Chondrocyte (in vitro differentiated cells): ENCODE measurements at places on chromosomes 4 and X. TPM values are rescaled to one million over a fixed set of nuclear protein-coding genes. Genes with fewer than 3 reads are reported as not detected.

DNA sequence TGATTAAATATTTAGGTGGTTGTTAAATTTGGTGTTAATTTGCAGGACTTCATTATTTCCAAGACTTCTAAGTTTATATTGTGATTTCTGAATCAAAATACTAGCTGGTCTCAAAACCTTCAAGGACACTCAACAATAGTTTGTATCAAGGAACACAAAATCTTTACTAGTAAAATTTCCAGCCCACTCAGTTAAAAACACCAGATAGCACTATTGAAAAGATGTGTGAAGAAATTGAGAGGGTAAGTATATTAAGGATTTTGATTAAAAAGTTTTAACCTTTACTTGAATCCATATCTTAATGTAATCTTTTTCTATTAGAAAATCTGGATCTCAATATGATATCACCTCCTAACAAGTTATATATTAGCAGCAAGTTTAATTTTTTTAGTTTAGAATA, 89.3 kb upstream of the UGT8 start:
- DNase-seq, result no peak

DNA sequence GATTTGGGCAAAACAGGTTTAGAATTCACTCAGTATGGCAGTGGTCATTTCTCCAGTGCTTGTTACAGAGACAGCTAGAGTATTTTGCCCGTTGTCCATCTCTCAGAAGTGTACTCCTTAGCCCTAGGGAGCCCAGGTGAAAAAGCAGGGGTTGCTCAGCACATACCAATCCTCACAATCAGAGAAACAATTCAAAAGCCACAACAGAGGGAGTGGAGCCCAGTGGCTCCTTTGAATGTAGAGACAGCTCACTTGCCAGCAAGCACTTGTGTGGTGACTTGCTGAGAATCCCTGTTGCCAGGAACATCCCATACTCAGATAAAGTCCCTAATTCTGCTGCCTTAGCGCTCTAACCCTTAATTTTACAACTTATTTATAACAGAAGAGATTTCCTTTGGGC, 1488.3 kb downstream of the RPA4 start:
- no peak for DNase-seq

- DNase-seq, result no peak
Measured at GRCh38 chr4:118758293-118758692, 73.1 kb downstream of the METTL14 start.

The TEC gene
- 0.12 to 0.35 TPM (median 0.26 TPM) in 3 replicates for total RNA-seq

DNA sequence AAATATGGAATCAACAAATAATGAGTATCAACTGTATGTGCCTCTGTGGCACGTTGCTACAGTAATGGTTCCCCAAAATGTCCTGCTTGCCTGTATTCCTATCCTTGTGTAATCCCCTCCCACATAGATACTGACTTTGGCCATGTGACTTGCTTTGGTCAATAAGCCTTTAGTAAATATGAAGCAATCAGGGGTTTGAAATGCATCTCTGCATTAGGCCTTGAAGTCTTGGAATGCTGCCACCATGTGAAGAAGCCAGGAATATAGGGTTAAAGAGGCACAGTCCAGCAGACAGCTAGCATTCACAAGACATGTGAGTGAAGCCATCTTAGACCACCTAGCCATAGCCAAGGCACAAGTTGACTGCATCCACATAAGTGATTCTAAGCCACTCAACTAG, 190.9 kb downstream of the GABRB1 start:
- DNase-seq, result no peak

The ENOX2 gene
- total RNA-seq, result 13.1 to 14.5 TPM (median 13.7 TPM) in 3 replicates

DNA sequence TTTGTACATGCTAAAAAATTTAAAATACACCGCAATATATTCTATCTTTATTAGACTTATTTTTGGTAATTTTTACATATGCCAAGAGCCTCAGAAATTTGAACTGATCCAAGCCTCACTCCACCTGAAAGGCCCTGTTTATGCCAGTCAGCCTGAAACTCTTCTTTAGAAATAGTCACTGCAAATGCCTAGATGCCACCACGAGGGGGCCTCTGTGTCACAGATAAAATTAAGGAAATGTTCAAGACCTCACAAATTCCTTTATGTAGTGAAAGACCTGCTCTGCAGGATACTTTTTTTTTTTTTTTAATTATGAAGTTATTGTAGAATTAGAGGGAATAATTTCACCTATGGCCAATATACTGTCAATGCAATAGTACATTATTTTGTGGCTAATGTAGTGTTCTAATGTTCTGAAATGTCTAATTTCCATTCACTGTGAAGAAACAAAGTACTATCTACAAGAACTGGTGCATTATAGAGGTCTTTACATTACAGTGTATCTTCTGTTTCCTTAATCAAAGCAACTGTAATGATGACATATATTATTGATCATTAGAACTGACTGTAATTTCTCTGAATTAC, 69.8 kb downstream of the DTHD1 start:
- DNase-seq, result no peak

- no peak for DNase-seq
Measured at GRCh38 chr4:19675172-19675811, 576.4 kb upstream of the SLIT2 start.

- DNase-seq, result no peak
Measured at GRCh38 chr4:129335818-129336217, 239.9 kb downstream of the C4orf33 start.

DNA sequence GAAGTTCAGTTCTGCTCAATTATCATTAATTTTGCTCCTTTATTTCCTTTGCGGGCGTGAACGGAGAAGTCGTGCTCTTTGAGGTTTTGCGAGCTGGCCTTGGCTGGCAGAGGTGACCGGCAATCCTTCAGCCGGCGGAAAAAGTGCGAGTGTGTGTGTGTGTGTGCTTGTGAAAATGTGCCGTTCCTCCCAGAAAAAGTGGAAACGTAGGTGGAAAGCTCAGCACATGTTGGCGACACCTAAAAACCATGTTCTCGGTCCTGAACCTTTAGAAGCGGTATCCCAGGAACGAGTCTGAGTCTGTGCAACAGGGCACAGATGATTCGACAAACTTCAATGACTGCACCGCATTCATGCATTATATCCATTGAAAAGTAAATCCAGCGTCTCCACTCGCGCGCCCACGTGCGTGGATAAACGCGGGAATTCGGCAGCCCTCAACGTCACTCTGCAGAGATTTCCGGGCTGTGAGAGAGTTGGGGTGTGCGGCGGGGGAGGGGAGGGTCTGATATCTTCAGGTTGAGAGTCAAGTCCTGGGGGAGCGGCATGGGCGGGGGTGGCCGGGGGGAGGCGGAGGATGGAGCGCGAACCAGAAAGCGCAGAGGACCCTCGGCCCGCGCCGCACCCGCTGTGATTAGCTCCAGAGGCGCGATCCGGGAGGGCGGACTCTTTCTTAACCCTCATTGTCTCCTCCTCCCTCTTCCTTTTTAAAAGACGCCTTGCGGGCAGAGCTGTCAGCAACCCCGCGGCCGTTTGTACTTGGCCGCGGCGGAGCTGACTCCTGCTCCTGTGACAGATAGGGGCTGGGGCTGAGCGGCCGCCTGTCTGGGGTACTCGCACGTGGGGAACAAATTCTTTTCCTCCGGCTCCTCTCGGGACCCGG, at the start of gene SHISA3:
TSS of gene SHISA3 (plus strand) at position 737 of the 883 bp plus-strand sequence. CDS start 569 bp downstream, outside the sequence.
- no peak for DNase-seq

DNA sequence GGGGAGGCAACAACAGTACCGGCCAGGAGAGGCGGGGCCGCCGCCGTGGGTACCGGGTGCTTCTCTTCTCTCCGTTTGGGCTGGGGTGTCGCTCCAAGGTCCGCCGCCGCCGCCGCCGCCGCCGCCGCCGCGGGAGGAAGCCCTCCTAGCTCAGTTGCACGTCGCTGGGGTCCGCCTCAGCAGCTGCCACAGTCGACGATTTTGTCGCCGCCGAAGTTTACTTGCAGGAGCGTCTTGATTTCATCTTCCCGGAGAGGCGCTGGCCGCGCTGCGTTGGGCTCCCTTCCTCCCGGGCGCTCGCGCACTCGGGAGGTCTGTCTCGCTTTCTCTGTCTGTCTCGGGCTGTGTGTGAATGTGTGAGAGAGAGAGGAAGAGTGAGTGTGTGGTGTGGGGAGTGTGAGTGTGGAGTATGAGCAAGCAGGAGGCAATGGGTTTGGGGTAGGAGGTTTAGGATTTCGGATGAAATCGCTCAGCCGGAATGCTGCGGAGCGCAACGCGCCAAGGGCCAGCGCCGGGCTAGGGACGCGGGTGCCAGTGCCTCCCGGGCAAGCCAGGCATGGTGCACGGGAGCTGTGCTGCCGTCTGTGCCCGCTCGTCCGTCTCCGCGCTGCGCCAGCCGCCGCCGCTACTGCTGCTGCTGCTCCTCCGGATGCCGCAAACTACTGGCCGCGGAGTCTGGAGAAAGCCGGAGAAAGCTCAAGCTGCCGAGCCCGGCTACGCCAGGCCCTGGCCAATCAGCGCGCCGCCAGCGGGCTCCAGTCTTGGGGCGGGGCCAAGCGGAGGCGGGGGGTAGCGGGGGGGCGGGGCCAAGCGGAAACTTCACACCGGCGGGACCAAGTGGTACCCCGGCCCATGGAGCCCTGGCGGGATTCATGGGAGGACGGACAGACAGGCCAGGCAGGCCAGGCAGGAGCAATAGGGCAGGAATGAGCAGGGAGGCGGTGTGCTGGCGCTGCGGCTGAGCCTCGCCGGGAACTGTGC, at the start of gene PCDH19:
TSS of gene PCDH19 (minus strand) at position 664 of the 981 bp plus-strand sequence. CDS start 1,676 bp downstream, outside the sequence.
- DNase-seq, result peak; percentile 95

The PGM2 gene
- total RNA-seq, result 26.1 to 28.9 TPM (median 26.4 TPM) in 3 replicates

DNA sequence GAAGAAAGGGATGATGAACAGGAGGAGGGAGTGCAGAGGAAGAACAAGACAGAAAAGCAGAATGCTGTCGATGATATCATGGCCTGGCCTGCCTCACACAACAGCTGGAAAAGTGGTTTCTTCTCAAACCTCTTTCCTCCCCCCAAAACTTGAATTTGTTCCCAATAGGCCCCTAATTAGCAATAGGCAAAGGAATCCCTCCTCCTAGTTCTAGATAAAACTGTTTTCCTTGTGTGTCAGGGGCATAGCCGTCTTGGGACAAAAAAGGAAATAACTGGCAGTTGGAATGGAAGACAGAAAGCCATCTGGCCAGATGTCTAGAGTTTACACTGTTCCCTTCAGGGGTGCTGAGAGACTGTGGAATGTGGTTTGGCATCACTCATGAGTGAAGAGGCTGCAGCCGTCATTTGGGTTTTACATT, 177.8 kb upstream of the C1QTNF7 start:
- no peak for DNase-seq

The MAP3K15 gene
- 0.18 to 0.22 TPM in 2 of 3 replicates, not detected in the other for total RNA-seq
